ENCODE measurements at places on chromosomes 6 and 20. TPM values are rescaled to one million over a fixed set of nuclear protein-coding genes. Genes with fewer than 3 reads are reported as not detected.

DNA sequence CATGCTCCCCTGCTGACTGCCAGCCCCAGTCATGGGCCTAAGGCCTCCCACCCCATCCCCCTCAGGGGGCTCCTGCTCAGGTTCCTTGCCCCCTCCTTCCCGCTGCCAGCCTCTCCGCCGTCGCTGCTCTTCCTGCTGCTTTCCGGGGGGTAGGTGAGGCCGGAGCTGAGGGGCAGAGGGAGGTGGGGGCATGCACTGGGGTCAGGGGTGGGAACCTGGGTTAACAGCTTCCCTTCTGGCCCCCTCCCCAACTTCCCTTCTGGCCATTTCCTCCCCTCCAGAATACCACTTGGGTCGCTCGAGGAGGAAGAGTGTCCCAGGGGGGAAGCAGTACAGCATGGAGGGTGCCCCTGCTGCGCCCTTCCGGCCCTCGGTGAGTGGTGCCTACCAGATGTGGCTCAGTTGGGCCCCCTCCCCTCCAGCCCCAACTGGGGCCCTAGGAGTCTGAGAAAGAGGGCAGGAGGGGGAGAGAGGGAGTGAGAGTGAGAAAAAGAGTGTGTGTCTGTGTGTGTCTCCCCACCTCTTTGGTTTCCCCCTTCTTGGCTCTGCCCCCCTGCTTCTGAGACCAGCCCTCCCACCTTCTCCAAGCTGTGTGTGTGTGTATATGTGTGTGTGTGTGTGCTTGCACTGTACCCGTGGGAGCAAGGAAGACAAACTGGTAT, 12.1 kb downstream of the SYNGAP1 start:
- peak; percentile 41 for DNase-seq

DNA sequence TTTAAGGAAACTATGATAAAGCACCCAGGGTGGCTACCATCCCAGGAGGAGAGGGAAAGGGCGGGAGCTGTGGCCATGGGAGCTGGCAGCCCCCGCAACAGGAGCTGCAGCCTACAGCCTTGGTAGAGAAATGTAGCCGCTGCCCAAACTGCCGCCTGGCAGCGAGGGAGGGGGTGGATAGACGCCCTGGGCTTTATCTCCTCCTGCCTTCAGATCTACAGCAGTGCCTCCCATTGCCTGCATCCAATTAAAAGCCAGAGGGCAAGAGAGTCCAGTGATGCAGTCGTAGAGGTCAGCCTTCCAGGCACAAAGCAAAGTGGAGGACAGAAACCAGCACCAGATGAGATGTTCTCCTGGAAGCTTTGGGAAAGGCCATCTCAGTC, 35.0 kb upstream of the ZFAND3 start:
- no peak for DNase-seq

DNA sequence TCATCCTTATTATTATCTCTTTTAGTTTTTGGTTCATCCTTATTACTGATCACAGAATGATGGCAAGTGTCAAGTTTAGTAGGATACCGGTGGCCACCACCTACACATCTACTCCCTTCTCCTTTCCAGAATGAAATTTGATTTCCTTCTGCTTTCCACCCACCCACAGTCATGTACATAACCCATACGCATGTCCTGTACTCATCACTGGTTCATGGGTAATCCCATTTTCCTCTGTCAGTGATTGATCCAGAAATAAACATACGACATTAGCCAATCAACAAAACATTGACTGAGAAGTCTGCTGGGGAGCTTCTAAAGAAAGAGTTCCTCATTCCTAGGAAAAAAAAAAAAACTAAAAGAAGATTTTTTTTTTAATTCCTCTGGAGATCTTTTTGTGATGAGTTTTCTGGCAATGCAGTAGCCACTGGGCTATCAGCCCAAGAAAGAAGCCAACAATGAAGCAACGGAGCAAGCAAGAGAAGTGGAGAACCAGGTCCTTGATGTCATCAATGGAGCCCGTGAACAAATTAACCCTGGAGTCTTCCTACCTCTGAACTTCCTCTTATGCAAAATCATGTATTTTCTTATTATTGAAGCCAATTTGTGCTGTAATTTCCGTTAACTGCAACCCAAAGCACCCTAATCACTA, 127.8 kb downstream of the TASP1 start:
- DNase-seq, result no peak

DNA sequence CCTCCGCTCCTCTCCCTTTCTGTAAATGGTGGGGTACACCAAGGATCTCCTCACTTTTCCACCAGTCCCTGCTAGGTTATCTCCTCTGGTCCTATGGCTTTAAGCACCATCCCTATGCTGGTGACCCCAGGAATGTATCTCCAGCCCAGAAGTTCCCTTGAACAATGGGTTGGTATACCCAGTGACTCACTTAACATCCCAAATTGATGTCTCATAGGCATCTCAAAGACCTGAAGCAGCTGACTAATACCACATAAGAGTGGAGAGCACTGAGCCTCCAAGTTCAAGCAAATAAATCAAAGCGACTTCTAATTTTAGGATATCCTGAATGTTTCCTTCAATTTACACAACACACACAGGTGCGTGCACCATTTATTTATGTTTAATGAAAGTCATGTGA, 48.3 kb downstream of the ADGRF1 start:
- DNase-seq, result no peak

DNA sequence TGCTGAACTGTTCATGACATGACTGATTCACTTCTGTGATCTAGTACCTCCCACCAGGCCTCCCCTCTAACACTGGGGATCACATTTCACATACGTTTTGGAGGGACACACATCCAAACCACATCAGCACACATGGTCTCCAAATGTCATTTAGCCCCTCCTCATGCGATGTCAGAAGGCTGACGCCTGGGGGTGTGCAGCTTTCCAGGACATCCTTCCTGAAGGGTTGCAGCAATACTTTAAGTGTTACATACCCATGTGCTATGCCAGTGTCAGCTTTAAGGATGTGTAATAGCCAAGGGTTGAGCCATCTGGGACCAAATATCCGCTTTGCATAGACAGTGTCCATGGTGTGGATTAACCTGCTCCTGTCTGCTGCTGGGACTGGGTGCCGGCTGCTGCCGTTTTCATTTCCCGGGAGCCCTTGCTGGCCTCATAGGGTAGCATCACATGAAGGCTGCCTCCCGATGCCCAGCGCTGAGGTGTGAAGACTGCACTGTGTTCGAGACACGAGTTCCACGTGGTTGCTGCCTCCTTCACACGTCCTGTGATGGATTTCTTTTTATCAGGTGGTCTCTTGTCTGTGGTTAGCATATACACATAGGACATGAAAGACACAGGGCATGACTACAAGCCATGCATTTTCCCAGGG, 219.0 kb downstream of the THBS2 start:
- DNase-seq, result no peak

- no peak for DNase-seq
Measured at GRCh38 chr6:102474041-102474807, 1080.7 kb downstream of the GRIK2 start.

Gene HLA-DPB1
- total RNA-seq, result 25.1 TPM

DNA sequence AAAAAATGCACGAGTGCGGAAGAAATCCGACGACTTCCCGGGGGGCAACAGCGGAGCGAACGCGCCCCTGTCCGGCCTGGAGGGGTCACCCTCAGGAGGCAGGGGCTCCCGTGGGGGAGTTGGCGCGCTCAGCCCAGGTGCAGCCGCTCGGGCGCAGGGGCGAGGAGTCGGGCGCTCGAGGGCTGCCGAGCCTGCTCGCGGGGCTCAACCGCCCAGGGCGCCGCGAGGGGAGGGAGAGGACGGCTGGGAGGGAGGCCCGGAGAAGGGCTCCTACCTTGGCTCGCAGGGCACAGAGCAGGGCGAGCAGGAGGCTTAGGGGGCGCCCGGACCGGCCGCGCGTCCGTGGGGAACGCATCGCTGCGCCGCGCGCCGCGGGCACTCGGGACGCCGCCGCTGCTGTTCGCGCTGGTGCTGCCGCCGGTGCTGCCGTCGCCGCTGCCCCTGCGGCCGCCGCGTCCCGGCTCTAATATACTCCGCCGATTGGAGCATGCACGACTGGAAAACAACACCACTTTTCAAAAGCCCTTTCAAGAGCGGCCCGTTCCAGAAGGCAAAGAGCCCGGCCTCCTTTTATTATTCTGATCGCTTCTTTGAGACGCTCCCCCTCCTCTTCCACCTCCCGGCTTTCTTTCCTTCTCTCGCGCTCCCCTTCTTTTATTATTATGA, 490 bp downstream of the JAG1 start:
- no peak for DNase-seq

DNA sequence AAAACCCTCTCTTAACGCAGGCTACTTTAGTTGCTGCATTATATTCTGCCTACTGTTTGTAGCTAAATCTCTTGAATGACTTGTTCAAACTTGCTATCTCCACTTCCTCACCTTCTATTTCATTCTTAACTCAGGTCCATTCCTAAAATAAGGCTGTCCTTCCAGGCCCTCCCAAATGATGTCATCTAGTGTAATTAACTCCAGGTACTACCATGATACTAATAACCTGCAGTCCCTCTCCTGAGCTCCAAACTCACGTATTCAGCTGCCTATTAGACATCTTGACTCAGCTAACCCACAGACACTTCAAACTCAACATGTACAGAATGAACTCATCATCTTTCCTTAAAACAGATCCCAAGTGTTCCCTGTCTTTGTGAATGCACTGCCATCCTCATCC, 10.5 kb upstream of the TOP1 start:
- DNase-seq, result no peak

DNA sequence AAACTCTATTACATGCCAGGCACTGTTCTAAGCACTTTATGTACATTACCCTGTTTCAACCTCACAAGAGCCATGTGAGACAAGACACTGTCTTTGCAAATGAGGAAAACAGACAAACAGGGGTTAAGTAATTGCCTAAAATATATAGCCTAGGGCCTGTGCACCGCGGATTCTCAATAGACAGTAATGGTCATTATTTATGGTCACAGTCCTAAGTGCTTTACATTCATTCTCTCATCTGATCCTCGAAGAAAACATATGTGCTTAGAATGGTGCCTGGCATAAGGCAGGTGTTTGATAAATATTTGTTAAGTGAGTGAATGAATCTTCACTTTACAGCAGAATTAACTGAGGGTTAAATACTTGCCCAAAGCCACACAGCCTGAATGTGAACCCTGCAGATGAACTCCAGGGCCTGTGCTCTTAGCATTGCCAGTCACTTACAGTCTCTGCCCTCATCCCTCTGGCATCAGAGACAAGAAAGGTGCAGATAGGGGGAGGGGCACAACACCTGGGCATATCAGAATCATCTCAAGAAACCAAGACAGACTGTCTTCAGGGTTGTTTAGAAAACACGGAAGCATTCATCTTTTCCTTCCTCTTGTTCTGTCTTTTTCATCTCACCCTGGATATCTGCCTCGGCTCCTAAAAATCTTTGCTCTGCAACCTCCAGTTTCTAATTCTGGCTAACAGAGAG, 92.8 kb upstream of the SASH1 start:
- no peak for DNase-seq

DNA sequence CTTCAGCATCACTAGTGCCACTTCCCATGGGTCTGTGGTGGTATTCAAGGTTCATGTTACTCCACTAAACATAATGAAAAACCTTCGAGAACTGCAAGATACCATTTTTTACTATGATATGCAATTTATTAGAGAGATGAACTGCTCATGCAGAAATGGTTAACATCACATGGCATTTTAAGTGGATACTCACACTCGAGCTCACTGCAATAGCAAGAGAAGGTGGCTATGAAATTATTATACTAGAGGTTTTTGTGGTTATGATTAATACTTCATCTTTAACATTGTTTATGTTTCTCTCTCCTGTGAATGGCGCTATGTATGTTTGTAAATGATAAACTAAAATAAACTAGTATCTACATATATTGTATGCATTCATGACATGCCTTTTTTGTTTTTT, 35.1 kb downstream of the SCAF8 start:
- no peak for DNase-seq

DNA sequence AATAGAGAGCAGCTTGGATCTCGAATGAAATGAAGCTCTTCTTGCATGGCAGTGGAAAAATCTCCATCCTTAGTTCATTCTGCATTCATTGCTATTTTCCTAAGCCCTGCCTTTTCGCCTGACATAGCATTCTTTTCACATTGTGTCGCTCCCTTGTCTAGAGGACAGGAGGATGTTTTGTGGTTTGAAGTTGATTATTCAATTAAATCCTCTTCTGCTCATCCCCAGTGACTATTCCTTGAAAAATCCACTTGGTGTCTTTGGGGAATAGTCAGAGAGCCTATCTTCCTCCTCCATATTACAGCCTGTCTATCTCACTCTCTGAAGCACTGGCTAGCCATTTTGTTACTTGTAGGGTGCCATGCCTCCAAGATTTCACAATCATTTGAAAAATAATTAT, 161.2 kb downstream of the KLHL32 start:
- DNase-seq, result no peak

Gene CST1
- total RNA-seq, result not detected

Gene TDRD6
- total RNA-seq, result not detected

GRCh38 chr6:29982097-29982496, 39.8 kb downstream of the HLA-A start:
- DNase-seq, result no peak

GRCh38 chr6:159044899-159045727, at the start of gene TAGAP:
TAGAP (minus strand) TSS chr6:159044991; CDS start chr6:159044146, 845 bp downstream.
- peak; percentile 83 for DNase-seq

DNA sequence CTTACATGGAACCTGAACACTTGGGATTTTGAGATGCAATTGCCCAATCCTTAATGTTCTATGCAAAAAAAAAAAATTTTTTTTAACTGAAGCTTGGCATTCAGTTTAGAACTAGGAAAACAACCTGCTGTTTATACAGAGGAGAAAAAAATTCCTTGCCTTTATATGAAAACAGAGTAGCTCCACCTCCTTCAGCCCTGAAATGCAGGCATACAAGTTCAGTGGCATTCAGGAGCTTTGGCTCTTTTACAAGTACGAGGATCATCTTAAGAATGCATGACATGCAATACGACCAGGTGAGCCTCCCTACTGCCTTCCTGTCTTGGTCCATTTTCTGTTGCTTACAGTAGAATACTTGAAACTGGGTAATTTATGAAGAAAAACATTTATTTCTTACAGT, 20.4 kb downstream of the PAX1 start:
- no peak for DNase-seq

GRCh38 chr6:132663661-132664060, 4.7 kb upstream of the TAAR1 start:
- no peak for DNase-seq

Gene FAM209A
- total RNA-seq, result 1.0 TPM

DNA sequence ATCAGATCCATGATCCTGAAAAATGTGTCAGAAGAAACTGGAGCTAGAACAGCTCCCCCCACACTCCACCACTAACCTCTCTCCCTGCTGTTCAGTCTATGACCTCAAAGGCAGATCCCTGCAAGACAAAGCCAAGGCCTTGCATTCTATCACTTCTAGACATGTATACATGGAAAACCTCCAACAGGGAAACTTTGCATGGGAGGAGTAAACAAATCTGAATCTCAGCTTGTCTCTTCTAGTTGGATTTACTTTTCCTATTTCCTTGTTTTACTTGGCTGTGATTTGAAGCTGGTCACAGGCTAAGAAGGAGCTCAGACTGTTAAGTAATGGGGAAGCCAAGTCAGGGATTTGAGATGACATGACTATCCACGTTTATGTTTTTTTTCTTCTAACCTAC, 456.8 kb upstream of the CHD6 start:
- no peak for DNase-seq

- no peak for DNase-seq
Measured at GRCh38 chr6:86537292-86537861, 400.0 kb upstream of the HTR1E start.

GRCh38 chr6:21371676-21372171, 221.8 kb upstream of the SOX4 start:
- DNase-seq, result no peak

- DNase-seq, result no peak
Measured at GRCh38 chr6:44049989-44050871, 77.0 kb downstream of the MRPL14 start.

Gene RSPO3
- total RNA-seq, result not detected

Gene PRRT1
- total RNA-seq, result 0.55 TPM

- DNase-seq, result no peak
Measured at GRCh38 chr6:7719364-7719850, 6.5 kb upstream of the BMP6 start.
